GM04503 (cell line): ENCODE measurements at places on chromosomes 16 and 17.

GRCh38 chr17:34242587-34243363, 12.3 kb upstream of the CCL2 start:
- DNase-seq, result no peak

DNA sequence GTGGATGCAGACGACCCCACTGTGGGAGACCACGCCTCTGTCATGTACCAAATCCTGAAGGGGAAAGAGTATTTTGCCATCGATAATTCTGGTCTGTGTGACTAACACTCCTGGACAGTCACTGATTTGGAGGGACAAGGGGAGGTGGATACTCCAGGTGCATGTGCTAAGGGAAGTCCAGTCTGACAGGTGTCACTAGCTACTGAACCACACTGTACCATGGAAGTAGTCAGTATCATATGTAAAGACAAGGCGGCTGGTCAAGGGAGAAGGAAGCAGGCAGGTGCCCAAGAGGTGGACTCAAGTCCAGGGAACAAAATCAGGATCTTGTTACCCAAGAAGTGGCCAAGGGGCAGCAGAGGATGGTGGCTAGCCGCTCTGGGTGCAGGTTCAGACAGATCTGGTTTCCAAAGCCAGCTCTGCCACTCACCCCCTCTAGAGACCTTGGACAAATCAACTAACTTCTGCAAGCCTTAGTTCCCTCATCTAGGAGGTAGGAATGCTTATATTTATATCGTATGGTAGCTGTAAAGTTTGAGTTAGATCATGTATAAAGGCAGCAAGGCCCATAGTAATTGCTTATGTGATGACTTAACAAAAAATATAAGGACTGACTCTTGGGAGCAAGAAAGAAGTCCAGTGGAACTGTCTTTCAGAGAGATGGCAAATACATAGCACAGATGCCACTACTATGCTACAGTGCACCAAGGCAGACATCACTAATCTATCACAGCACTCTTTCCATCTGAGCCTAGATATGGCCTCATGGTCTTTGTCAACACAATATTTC, 22.1 kb downstream of the CDH5 start:
- no peak for DNase-seq

DNA sequence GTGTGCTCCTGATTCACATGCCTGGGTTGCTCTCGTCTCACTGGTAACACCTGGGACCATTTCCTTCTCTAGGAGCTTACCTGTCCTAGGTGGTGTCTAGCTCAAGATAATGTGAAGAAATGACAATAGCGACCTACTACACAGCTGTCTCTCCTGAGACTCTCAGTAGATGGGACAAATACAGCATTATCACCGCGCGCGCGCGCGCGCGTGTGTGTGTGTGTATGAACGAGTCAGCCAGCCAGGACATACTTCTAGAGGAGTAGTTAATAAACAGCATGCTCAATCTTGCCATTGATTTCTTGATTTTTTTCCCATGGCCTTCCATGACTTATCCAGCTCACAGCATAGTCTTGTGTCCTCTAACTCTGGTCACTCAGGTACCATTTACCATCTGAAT, 268.6 kb downstream of the PHKB start:
- DNase-seq, result no peak

DNA sequence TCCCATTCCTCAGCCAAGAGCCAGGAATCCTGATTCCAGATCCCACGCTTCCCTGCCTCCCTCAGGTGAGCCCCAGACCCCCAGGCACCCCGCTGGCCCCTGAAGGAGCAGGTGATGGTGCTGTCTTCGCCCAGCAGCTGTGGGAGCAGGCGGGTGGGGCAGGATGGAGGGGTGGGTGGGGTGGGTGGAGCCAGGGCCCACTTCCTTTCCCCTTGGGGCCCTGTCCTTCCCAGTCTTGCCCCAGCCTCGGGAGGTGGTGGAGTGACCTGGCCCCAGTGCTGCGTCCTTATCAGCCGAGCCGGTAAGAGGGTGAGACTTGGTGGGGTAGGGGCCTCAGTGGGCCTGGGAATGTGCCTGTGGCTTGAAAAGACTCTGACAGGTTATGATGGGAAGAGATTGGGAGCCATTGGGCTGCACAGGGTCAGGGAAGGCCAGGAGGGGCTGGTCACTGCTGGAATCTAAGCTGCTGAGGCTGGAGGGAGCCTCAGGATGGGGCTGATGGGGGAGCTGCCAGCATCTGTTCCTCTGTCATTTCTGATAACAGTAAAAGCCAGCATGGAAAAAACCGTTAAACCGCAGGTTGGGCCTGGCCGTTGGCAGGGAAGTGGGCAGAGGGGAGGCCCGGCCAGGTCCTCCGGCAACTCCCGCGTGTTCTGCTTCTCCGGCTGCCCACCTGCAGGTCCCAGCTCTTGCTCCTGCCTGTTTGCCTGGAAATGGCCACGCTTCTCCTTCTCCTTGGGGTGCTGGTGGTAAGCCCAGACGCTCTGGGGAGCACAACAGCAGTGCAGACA, at the start of gene SPN:
Gene SPN, plus strand, starts transcription at position 232 of the 791 bp plus-strand sequence. Its CDS starts 482 bp downstream, at position 714.
- DNase-seq, result no peak
